Caco-2 (cell line): ENCODE measurements at places on chromosomes 2 and 18.
A peak's percentile ranks its signal among the peaks of the same experiment; 100 is the strongest.

GRCh38 chr2:12335131-12335530 is 381.6 kb upstream of the TRIB2 start:
- H3K36me3 ChIP-seq = no peaks in the 10 kb centered on the region
- H3K4me3 ChIP-seq = no peak overlapping the region
- H3K4me1 ChIP-seq = no peaks in the 10 kb centered on the region
- no peak overlapping the region for H3K27ac ChIP-seq

GRCh38 chr18:70195014-70195614 is 10.4 kb downstream of the RTTN start:
- no peak overlapping the region for H3K4me3 ChIP-seq
- H3K36me3 ChIP-seq = no peaks in the 10 kb centered on the region
- DNase-seq = no peak
- peak overlapping the region; percentile 36 for H3K27ac ChIP-seq

DNA sequence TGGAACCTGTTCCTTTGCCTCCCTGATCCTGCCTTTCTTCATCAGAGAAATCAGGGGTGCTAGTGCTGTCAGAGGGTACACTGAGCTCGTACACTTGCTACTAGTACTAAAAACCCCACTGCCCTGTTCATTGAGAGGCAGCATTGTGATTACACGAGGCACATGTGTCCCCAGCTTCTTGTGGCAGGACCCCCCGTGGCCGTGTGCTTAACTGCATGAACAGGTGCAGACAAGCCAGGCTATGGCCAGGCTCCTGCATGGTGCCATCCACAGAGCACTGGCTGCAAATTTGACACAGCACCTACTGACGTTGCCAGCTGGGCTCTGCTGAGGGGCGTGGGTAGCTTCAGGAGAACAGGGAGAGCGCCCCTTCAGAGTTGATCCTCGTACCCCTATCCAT is 248.4 kb downstream of the GLI2 start:
- no peak overlapping the region for H3K27ac ChIP-seq
- DNase-seq = no peak
- H3K4me1 ChIP-seq = peaks cover 3% of the 10 kb centered on the region; the same call in 1 of the 2 replicates
- no peaks in the 10 kb centered on the region for H3K27me3 ChIP-seq

DNA sequence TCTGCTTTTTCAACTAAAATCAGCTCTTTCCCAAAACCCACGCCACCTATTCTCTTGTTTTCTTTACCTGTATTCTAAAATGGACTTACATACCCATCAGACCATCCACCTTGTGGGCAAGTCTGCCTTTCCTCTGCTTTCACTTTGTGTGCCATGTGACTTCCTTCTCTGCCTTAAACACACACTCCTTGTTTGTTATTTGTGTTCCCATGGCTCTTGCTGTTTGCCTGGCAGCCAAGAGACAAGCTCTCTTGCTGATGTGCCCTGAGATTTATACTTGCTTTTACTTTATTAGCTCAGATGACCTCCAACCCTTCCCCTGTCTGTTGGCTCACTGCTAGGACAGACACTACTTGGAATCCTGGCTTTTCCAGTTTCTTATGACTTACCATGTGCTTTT is 309.7 kb upstream of the LRRTM4 start:
- no peaks in the 10 kb centered on the region for H3K36me3 ChIP-seq
- H3K4me1 ChIP-seq = no peaks in the 10 kb centered on the region; the same call in 1 of the 2 replicates
- H3K27me3 ChIP-seq = no peaks in the 10 kb centered on the region
- H3K27ac ChIP-seq = no peak overlapping the region
- DNase-seq = no peak

GRCh38 chr2:176136374-176137251 is 7.1 kb downstream of the HOXD8 start:
- H3K4me3 ChIP-seq = peak overlapping the region; percentile 52
- H3K27me3 ChIP-seq = peaks cover 4% of the 10 kb centered on the region
- no peak overlapping the region for H3K27ac ChIP-seq
- peaks cover 14% of the 10 kb centered on the region; the same call in 1 of the 2 replicates for H3K4me1 ChIP-seq
- peak; percentile 52 for DNase-seq
